ENCODE measurements at places on chromosomes 2 and 18.
A peak's percentile ranks its signal among the peaks of the same experiment; 100 is the strongest.

DNA sequence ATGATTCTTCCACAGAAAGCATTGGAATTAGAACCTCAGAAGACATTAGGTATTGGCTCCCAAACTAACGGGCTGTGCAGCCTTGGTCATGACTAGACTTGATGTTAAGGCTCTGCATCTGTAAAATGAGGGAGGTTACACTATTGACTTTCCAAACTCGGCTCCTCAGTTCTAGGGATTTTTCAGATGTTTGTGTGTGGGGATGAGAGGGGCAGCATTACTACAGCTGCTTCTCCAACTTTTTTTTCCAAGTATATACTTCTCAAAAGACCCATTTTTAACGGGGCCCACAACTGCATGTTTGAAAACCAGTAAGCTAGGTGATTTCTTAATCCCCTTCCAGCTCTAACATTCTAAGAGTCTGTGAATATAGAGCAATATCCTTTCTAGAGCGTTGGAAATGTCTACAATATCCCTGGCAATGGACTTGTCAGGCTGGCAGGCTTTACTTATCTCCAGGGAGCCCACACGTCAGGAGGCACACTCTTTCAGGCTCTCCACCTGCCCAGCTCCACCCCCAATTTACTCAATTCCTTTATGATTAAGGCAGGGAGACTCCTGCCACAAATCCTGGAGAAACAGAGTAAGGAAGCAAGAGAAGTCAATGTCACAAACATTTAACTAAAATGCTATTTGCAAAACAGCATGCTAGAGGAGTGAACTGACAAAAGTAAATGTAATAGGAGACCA is 844 bp upstream of the MPV17 start:
- no peak for DNase-seq
- no peaks in the 10 kb centered on the region for H3K4me1 ChIP-seq
- H3K27me3 ChIP-seq = no peaks in the 10 kb centered on the region

GRCh38 chr2:139369423-139370409 is 589.5 kb upstream of the NXPH2 start:
- H3K36me3 ChIP-seq = no peaks in the 10 kb centered on the region
- DNase-seq = no peak
- peaks cover 6% of the 10 kb centered on the region for H3K27me3 ChIP-seq
- H3K4me1 ChIP-seq = peaks cover 10% of the 10 kb centered on the region
- no peak overlapping the region for H3K4me3 ChIP-seq

- H3K4me3 ChIP-seq = no peak overlapping the region
- no peak overlapping the region for H3K27ac ChIP-seq
- DNase-seq = no peak
- no peaks in the 10 kb centered on the region for H3K27me3 ChIP-seq
These were observed 38.9 kb downstream of the ADI1 start for GRCh38 chr2:3480352-3481010.

GRCh38 chr2:46569061-46569560 is 89.7 kb downstream of the TMEM247 start:
- no peak for DNase-seq
- no peaks in the 10 kb centered on the region for H3K36me3 ChIP-seq
- H3K4me1 ChIP-seq = no peaks in the 10 kb centered on the region
- H3K27ac ChIP-seq = no peak overlapping the region

GRCh38 chr2:164910101-164910899 is 45.0 kb downstream of the SLC38A11 start:
- H3K36me3 ChIP-seq = no peaks in the 10 kb centered on the region
- H3K27me3 ChIP-seq = no peaks in the 10 kb centered on the region
- no peak overlapping the region for H3K4me3 ChIP-seq

DNA sequence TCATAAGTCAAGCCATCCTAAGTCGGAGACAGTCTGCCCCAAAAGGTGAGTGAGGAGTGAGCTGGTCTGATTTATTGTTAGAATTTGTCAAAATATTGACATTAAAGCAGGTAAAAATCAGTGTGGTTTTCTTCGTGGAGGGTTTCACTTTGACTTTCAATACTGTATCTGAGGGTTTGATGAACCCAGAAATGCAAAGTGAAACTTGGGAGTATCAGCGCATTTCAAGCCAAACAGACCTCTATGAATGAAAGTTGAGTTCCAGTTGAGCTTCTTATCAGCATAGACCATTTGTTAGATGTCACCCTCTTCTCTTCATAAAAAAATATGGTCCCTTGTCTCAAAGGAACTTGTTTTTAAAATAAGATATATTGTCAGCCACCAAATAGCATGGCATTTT is 21.7 kb upstream of the CXCR4 start:
- no peak overlapping the region for H3K27ac ChIP-seq
- no peaks in the 10 kb centered on the region for H3K4me1 ChIP-seq
- no peaks in the 10 kb centered on the region for H3K27me3 ChIP-seq

DNA sequence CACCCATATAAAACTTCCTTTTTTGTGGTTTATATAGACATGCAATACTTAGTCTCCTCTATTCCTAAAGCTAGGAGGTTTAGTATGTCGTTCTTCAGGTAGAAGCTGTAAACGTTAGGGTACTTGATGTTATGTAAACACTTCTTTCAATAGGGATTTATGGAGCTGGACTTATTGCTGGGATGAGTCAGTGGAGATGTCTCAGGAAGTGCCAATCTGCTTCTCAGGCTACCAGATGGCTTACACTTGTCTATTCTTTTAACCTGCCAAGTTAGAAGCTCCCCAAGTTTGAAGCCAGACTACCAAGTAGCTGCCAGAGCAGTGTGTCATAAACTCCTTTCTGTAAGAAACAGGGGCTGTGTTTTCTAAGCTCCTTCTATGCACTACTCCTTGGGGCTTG is 756.5 kb upstream of the LRRTM1 start:
- no peak overlapping the region for H3K27ac ChIP-seq
- no peaks in the 10 kb centered on the region for H3K27me3 ChIP-seq
- no peak for DNase-seq
- no peaks in the 10 kb centered on the region for H3K36me3 ChIP-seq
- peaks cover 2% of the 10 kb centered on the region for H3K4me1 ChIP-seq

- DNase-seq = no peak
- no peaks in the 10 kb centered on the region for H3K36me3 ChIP-seq
- H3K4me1 ChIP-seq = peaks cover 17% of the 10 kb centered on the region
- no peaks in the 10 kb centered on the region for H3K27me3 ChIP-seq
- H3K4me3 ChIP-seq = no peak overlapping the region
- H3K27ac ChIP-seq = peak overlapping the region; percentile 40
These were observed 238.7 kb upstream of the COPS8 start for GRCh38 chr2:236847023-236847422.

DNA sequence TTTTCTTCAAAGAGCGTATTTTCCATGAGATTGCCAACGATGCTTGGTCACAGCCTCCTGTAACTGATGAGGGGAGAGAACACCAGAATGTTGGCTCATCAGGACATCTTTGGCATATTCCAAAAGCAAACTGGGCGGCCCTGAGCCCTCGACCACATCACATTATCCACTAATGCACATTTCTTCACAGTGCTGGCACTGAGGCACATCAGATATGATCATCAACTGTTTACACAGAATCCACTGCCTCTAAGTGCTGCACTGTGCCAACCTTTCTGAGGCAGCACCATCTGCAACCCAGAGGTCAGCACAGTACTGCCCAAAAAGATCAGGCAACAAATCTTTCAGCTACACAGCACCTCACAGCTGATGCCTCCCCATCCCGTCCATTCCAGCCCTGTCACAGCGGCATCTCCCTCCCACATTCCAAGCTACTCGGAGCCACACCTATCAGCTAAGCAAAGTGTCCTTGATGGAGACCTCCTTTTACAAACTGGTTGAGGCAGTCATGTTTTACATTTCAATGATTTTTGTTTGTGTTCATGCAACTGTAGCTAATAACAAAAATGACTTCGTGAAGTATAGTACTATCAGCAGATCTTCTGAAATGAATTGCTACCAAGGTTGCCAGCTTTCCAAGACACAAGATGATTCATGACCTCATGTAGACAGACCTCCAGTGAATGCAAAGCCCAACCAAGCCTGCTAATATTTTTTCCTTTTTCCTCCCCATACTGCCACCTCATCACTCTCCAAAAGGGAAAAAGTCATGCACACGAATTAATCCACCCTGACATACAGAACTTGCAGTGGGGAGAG is 32.3 kb downstream of the MYO5B start:
- H3K27ac ChIP-seq = no peak overlapping the region
- H3K36me3 ChIP-seq = no peaks in the 10 kb centered on the region
- no peaks in the 10 kb centered on the region for H3K4me1 ChIP-seq
- H3K27me3 ChIP-seq = no peaks in the 10 kb centered on the region
- DNase-seq = no peak

DNA sequence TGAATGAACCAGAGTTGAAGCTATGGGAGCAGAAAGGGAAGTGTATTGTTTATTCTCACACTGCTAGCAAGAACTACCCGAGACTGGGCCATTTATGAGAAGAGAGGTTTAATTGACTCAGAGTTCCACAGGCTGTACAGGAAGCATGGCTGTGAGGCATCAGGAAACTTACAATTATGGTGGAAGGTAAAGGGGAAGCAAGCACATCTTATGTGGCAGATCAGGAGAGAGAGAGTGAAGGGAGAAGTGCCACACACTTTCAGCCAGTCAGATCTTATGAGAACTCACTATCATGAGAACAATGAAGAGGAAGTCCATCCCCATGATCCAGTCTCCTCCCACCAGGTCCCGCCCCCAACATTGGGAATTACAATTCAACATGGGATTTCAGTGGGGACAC is 383.2 kb upstream of the SLC14A2 start:
- no peak for DNase-seq
- H3K4me1 ChIP-seq = no peaks in the 10 kb centered on the region
- H3K36me3 ChIP-seq = no peaks in the 10 kb centered on the region
- H3K27ac ChIP-seq = no peak overlapping the region
- H3K27me3 ChIP-seq = no peaks in the 10 kb centered on the region
- H3K4me3 ChIP-seq = no peak overlapping the region

DNA sequence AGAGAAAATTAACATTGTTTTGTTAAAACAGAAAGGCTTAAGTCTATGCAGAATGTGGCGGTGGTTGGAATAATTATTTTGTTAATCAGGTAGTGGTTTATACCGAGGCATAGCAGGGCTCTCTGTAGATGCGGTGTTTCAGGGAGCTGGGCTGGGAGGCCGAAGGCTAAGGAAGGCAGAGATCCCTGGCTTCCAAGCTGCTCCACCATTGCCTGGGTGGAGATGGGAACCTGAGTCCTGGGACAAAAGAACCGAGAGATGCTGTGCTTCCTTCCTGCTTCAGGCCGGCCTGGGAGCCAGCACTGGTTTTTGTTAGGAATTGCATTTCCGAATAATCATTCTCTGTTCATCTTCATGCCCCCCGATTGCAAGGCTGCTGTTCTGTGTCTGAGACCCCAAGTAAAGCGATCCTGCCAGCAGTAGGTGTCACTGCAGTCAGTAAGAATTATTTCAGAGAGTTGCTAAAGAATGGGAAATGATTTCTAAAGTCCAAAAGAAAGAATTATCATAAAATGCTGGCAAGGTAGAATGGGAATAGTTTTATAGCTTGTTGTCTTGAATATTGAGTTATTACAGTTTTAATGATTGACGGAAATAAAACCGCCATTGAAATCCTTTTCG is 824.9 kb downstream of the GALR1 start:
- no peaks in the 10 kb centered on the region for H3K27me3 ChIP-seq
- H3K4me1 ChIP-seq = 0 out of 2 replicates have a peak, but pooled peaks cover 2% of the 10 kb centered on the region
- DNase-seq = no peak
- no peaks in the 10 kb centered on the region for H3K36me3 ChIP-seq

DNA sequence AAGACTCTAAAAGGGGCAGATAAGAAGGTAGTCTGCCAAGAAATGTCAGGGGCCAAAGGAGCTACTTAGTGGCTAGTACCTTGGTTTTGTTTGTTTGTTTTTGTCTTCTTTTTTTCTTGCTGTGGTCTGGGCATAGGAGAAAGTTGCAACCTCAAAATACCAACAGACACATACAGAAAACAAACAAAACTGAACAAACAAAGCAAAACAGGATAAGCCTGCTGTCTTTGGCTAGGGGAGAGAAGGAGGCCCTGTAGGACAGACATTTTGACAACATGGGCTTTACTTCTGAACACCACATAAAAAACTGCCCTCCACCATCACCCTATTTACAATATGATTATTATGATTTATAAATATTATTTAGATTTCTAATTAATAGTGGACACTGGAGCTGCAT is 460.8 kb downstream of the PTH2R start:
- no peaks in the 10 kb centered on the region for H3K27me3 ChIP-seq
- H3K36me3 ChIP-seq = no peaks in the 10 kb centered on the region
- no peak overlapping the region for H3K27ac ChIP-seq
- no peak for DNase-seq
- no peaks in the 10 kb centered on the region for H3K4me1 ChIP-seq
- no peak overlapping the region for H3K4me3 ChIP-seq

DNA sequence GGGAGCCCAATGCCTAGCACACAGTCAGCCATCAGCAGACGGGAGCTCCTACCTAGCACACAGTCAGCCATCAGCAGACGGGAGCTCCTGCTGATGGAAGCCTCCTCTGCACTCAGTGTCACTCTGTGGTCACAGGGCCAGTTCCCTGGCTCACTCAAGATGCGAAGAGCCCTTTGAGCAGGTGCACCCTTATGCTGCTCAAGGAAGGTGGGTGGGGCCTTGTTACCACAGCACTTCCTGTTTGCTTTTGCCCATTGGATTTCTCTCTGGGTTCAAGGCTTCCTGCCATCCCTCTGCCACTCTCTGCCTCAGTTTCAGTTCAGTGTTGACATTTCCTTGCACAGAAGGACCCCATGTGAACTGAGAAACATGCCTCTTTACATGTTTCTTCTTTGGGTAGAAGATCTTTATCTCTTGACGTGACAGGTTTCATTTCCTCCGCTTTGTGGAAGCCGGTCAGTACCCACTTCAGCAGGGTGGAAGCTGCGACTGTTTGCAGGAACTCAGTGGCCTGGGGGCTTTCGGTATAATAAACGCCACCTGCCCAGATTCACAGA is 11.6 kb downstream of the TRIB2 start:
- DNase-seq = no peak
- H3K27me3 ChIP-seq = no peaks in the 10 kb centered on the region
- no peak overlapping the region for H3K27ac ChIP-seq
- no peaks in the 10 kb centered on the region for H3K4me1 ChIP-seq
- H3K36me3 ChIP-seq = peaks cover 20% of the 10 kb centered on the region

DNA sequence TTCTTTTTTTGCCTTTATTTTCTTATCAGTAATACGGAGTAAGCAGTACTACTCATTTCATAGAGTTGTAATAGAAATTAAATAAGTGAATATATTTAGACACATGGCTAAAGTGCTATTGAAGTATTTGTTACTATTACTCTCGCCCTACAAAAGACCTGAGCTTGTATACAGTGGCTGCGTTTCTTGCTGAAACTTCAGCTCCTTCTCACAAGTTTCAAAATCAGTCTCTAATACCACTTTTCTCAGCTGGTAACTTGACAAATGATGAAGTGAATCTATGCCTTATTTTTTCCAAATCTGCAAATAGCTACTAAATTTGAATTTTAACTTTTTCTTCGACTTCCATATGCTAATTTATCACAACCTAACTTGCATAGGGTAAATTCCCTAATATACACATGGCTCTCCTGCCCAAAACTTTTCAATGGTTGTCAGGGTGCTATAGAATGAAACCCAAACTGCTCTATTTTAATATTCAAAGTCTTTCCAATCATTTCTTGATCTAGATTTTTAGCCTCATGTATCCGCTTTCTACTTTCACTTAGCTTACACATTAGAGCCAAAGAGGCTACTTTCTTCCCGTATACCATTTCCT is 347.8 kb upstream of the GULP1 start:
- H3K27ac ChIP-seq = no peak overlapping the region
- DNase-seq = no peak
- H3K27me3 ChIP-seq = no peaks in the 10 kb centered on the region
- no peak overlapping the region for H3K4me3 ChIP-seq

GRCh38 chr2:222656526-222657446 is 894 bp upstream of the FARSB start:
- no peak for DNase-seq
- H3K27me3 ChIP-seq = no peaks in the 10 kb centered on the region
- peak overlapping the region; percentile 98 for H3K4me3 ChIP-seq
- peak overlapping the region; percentile 98 for H3K27ac ChIP-seq

Measured in H1 (cell line).